OCI-M1 (cell line): ENCODE measurements at places on chromosomes 3 and 15.

DNA sequence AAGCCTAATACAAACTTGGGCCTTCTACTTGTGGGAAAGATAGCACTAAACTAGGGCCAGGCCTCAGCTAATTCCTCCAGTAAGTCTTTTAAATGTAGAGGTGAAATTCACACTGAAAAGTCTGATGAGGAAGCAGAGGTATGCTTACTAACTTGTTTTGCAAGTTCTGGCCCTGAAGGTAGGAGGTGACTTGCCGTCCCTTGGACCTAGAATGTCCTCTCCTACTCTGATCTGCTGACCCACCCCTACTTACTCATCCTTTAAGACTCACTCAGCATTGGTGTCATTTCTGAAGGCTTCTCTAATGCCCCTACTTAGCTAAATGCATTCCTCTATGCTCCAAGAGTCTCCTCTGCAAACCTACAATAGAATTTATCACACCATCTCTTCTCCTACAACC lies 19.4 kb downstream of the RIOX2 start:
- no peak for DNase-seq

GRCh38 chr3:175951047-175951694 lies 1092.0 kb downstream of the NAALADL2 start:
- DNase-seq, result no peak

DNA sequence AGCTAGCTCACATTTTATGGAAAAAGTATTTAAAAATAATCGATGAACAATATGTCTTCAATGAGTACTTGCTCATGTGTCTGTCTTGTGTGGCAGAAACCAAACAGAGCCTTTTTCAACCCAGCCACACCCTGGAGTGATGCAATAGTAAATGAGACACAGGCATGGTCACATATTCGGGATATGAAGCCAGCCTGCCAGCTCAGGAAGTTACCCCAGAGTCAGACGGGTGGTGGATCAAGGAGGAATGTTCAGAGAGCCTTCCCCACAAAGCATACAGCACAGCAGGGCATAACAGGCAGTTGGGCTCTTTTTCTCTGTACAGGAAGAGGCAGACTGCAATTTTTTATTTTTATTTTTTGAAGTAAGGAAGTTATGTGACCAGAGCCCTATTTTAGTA lies 27.3 kb downstream of the LARP6 start:
- DNase-seq, result peak; percentile 72

DNA sequence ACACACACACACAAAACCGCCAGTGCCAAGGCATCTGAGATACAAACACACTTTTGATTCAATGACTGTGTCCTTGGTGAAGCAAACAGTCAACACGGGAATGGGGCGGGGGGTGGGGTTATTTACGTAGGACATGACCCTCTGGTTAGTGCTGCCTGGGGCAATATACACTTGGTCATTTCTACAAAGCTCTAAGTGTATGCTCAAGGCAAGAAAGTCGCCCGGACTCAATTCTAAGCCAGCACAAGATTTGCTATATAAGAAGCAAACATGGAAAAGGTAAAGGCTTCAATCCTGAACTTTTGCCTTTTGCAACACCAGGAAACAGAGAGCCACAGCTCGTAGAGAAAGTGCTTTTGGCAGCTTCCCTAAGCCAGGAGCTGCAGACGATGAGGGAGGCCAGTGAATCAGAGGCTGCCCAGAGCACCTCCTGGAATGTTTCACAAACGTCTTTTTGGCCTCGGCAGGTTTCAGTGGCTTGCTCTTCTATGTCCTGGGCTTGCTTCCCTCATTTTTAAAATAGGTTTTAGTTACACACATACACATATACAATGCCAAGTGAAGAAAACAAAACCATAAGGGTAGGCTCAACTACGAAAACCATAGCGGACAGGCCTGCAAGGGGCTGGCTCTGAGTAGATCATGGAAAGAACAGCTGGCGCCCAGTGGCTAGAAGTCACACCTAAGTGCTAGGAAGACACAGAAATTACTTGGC lies 73.6 kb downstream of the TM4SF4 start:
- no peak for DNase-seq

DNA sequence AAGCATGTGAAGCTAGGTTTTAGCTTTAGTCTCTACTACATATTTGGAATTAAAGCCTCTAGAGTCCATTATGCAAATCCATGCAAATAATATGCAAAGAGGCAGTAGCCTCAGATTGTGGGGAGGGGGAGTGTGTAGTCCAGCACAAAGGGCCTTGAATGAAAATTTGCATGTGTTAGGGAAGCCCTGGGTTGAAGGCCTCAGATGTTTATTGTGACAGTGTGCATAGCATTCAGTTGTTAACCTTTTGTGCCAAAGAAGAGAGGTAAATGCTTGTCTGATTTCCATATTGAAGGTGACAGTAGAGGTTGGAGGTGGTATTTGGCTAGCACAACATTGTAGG lies 24.5 kb upstream of the BFSP2 start:
- DNase-seq, result no peak

DNA sequence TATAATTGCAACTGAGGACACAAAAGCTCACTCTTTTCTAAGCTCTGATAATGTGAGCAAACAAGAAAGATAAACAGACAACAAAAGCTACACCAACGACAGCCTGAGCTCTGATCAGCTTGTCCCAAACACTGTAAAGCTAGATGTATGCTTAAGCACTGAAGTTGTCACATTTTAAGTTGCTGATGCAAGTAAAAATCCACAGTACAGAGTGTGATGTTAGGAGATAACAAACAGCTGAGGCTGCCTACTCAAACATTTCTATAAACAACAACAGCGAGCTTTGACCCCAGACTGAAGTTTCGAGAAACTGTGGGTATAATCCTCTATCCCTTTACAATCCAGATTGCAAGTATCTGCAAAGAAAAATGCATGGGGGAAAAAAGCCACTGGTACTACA lies 10.7 kb downstream of the MTHFS start:
- no peak for DNase-seq

- no peak for DNase-seq
Measured at GRCh38 chr3:153431076-153431475, 269.1 kb downstream of the RAP2B start.

DNA sequence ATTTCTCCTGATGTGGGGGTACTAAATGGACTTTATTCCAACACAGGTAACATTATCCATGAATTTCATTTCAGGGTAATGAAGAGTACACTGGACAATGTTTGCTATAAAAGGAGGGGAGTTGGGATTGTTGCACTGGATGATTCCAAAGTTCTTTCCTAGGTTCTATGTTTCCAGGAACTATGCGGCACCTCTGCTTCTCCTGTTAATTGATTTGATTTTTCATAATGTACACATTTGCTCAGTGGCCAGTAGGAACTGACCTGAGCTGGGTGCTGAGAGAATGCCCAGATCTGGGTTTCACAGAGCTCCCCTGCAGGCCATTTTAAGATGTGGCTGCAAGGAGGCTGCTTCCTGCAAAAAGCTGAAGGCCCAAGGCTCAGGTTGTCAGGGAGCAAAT lies 171.7 kb downstream of the KLF13 start:
- no peak for DNase-seq

GRCh38 chr3:65596571-65597225 lies 442.0 kb downstream of the MAGI1 start:
- no peak for DNase-seq

DNA sequence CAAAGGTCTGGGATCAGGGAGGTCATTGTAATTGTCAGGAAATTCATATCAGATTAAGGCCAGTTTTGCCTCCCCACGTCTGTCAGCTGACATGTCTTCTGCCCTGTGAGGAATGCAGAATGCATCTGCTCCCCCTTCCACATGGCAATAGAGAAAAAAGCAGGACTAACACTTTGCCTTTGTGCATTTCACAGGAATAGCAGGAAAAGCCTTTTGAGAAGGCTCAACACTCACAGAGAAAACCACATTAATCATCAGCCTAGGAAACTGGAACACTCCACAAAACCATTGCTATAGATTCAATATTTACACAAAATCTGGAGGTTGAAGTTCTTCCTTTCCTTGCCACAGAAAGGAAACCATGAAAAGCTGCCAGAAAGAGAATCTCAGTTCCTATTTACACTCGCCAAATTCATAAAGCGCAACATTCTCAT lies 165.2 kb upstream of the HES1 start:
- no peak for DNase-seq

GRCh38 chr15:61227950-61228936 lies 859 bp downstream of the RORA start:
- no peak for DNase-seq

- DNase-seq, result no peak
Measured at GRCh38 chr15:37094333-37094914, 5.9 kb downstream of the MEIS2 start.

GRCh38 chr15:44289259-44289790 lies 806 bp downstream of the GOLM2 start:
- no peak for DNase-seq

DNA sequence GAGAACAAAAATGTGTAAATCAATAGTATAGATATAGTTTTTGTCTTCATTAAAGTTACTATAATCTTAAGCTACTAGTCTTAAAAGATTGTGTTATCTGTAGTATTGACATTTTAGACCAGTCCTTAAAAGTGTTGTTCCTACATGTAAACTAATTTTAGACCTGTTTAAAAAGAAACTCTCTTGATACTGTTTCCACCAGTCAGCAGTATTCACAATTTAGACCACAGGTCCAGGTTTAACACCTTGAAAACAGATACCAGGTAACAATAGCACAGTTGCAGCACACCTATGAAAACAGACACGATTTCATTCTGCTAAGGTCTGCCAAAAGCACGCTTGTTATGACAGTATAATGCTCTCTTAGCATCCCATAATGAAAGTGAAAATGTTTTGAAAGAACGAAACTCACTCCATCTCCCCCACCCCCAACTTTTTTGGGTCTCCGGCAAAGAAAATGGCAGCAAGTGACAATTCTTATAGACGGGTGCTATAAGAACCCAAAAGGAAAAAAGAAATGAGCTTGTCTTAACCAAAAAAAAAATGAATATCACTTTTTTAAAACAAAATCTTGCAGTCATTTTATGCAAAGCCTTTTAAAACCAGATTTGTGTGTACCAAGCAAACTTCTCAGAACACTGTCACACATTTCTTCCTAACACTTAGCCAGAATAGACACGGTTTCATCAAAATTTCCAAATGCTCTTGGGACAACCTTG lies 1.6 kb downstream of the EIF4E3 start:
- peak; percentile 58 for DNase-seq

GRCh38 chr15:42191610-42192346 lies 16.3 kb downstream of the VPS39 start:
- DNase-seq, result no peak
